ENCODE measurements at places on chromosomes 12 and 14.

- no peak for DNase-seq
Measured at GRCh38 chr14:51368721-51369163, 128.7 kb downstream of the TMX1 start.

DNA sequence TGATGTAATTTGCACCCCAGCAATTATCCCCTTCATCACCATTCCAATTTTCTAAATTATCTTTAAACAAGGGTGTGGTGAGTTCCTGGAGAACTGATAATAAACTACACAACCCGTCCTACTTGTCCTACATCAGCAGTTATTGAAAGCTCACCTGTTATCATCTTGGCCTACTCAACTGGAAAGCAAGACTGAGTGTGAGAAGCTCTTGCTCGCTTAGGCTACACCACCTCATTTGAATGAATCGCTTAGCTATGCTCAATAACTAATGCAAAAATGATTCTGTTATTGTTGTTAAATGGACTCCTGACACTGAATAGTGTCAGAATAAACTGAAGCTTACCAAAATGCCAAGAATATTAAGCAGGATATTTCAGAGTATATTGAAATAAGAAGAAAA is 115.4 kb upstream of the BTG1 start:
- DNase-seq: no peak

DNA sequence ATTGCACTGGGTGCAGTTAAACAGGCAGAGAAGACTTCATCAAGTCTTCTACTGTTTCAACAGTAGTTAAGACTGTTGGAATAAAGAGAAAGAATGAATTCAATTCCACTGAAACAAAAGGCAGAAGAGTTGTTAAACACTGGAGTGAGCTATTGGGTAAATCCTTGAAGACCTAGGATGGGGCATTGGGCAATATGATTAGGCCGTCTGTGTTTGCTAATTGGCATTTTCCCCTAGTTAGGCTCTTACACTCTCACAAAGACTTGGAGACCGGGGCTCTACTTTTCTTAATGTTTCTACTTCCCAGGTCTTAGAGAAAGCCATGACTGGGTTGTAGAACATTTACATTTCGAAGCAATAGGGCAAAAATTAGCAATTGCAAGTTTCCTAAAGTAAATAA is 402.1 kb downstream of the NAV3 start:
- DNase-seq: no peak

- DNase-seq: no peak
Measured at GRCh38 chr12:131511803-131512561, 198.9 kb upstream of the SFSWAP start.

GRCh38 chr14:62824086-62824485 is 221.2 kb downstream of the KCNH5 start:
- DNase-seq: no peak

GRCh38 chr12:12997156-12997555 is 2.9 kb downstream of the HEBP1 start:
- DNase-seq: no peak

Data from activated T-cell treated with anti-CD3 and anti-CD28 coated beads, Interleukin-2, amount 50 U/mL, for 48 hours (primary cell).